ENCODE measurements at places on chromosomes 12 and 14. TPM values are rescaled to one million over a fixed set of nuclear protein-coding genes. Genes with fewer than 3 reads are reported as not detected.

KCNC2 gene
- not detected for total RNA-seq

LEMD3 gene
- 17.4 TPM for total RNA-seq

LHX5 gene
- total RNA-seq: not detected

SETD3 gene
- total RNA-seq: 40.8 TPM

GLRX5 gene
- total RNA-seq: 29.9 TPM

NPAS3 gene
- total RNA-seq: 0.10 TPM

FAM90A1 gene
- 0.25 TPM for total RNA-seq

SPIC gene
- total RNA-seq: not detected

POTEG gene
- not detected for total RNA-seq

CLECL1 gene
- total RNA-seq: not detected

NDRG2 gene
- 54.0 TPM for total RNA-seq

PAPLN gene
- total RNA-seq: 33.1 TPM

IAPP gene
- not detected for total RNA-seq

ZNF891 gene
- 1.00 TPM for total RNA-seq

CHPT1 gene
- 19.7 TPM for total RNA-seq

CLEC4D gene
- total RNA-seq: not detected

GLIPR1 gene
- total RNA-seq: 18.2 TPM

RNF212B gene
- not detected for total RNA-seq

SERPINA5 gene
- total RNA-seq: 0.44 TPM

STAB2 gene
- total RNA-seq: not detected

ITPK1 gene
- total RNA-seq: 18.2 TPM

CFAP54 gene
- 0.12 TPM for total RNA-seq

MAP3K9 gene
- not detected for total RNA-seq

EIF2B1 gene
- total RNA-seq: 93.1 TPM

LBHD2 gene
- total RNA-seq: not detected

PCK2 gene
- total RNA-seq: 8.2 TPM

MSRB3 gene
- total RNA-seq: 25.6 TPM

HAL gene
- total RNA-seq: not detected

C12orf60 gene
- 1.8 TPM for total RNA-seq

LRTM2 gene
- total RNA-seq: not detected

PLA2G1B gene
- total RNA-seq: not detected

RNU4-1 gene
- under 0.01 TPM for total RNA-seq

TTC9 gene
- 0.12 TPM for total RNA-seq

TMEM63C gene
- not detected for total RNA-seq

A2ML1 gene
- not detected for total RNA-seq

C12orf75 gene
- total RNA-seq: 1.8 TPM

SMIM41 gene
- total RNA-seq: not detected

SLC17A8 gene
- not detected for total RNA-seq

ALG10B gene
- 2.5 TPM for total RNA-seq

RNASE2 gene
- not detected for total RNA-seq

CLEC6A gene
- not detected for total RNA-seq

VIPAS39 gene
- total RNA-seq: 19.0 TPM

DEPDC4 gene
- not detected for total RNA-seq

FBXO34 gene
- 8.1 TPM for total RNA-seq

PTHLH gene
- total RNA-seq: 0.20 TPM

PHLDA1 gene
- total RNA-seq: 32.4 TPM

RAPGEF3 gene
- 1.2 TPM for total RNA-seq

IFNG-AS1 gene
- total RNA-seq: not detected

ABCD4 gene
- 24.9 TPM for total RNA-seq

IL23A gene
- total RNA-seq: not detected

NUMB gene
- total RNA-seq: 35.0 TPM

Data from cardiac ventricle fibroblast (primary cell).